Transverse colon (tissue), 4 donors: ENCODE measurements at places on chromosomes 2 and 18. TPM values are rescaled to one million over a fixed set of nuclear protein-coding genes. Genes with fewer than 3 reads are reported as not detected.
A peak's percentile ranks its signal among the peaks of the same experiment; 100 is the strongest.

TLX2 gene
- total RNA-seq, result not detected

TTN gene
- total RNA-seq, result 6.2 TPM

CCDC150 gene
- 2.7 TPM for total RNA-seq

- no peak overlapping the region for H3K4me3 ChIP-seq
- H3K27ac ChIP-seq, result no peak overlapping the region
- H3K27me3 ChIP-seq, result no peaks in the 10 kb centered on the region
- no peaks in the 10 kb centered on the region for H3K36me3 ChIP-seq
Observed at GRCh38 chr2:31785876-31786275, 205.1 kb upstream of the SRD5A2 start.

- H3K4me3 ChIP-seq, result peak overlapping the region; percentile 87
- H3K36me3 ChIP-seq, result no peaks in the 10 kb centered on the region
- H3K4me1 ChIP-seq, result peaks cover 34% of the 10 kb centered on the region
Observed at GRCh38 chr2:158970241-158970751, 1.9 kb downstream of the TANC1 start.

DNA sequence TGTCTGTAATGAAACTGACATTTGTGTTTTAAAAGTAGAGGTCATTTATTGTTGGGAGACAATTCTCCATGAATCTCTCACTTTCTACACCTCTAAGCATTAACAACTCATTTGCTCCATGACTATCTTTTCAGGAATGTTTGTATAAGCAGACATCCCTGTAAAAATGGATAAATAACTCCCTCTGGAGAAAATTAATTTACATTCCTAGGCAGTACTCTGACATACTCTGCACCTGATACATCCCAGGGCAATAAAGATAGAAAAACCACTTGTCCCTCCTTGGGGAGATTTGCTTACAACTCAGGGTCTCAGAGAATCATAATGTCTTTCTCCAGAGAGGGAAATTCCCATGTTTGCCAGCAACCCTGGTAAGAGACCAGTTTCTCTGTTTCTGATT, 1037.7 kb upstream of the SLC39A10 start:
- H3K27ac ChIP-seq, result no peak overlapping the region
- DNase-seq, result no peak
- no peaks in the 10 kb centered on the region for H3K4me1 ChIP-seq
- no peaks in the 10 kb centered on the region for H3K27me3 ChIP-seq
- H3K4me3 ChIP-seq, result no peak overlapping the region
- H3K36me3 ChIP-seq, result no peaks in the 10 kb centered on the region

- H3K27me3 ChIP-seq, result no peaks in the 10 kb centered on the region
- no peaks in the 10 kb centered on the region for H3K4me1 ChIP-seq
- H3K27ac ChIP-seq, result no peak overlapping the region
- no peaks in the 10 kb centered on the region for H3K36me3 ChIP-seq
- DNase-seq, result peak; percentile 26
- H3K4me3 ChIP-seq, result no peak overlapping the region
Observed at GRCh38 chr18:44507729-44508325, 172.9 kb upstream of the SETBP1 start.
